ENCODE measurements at places on chromosomes 16 and 17. TPM values are rescaled to one million over a fixed set of nuclear protein-coding genes. Genes with fewer than 3 reads are reported as not detected.

CCL5 gene
- polyA plus RNA-seq: 0.74 TPM

CACNG1 gene
- not detected for polyA plus RNA-seq

MAP2K6 gene
- polyA plus RNA-seq: 7.4 TPM

MAF gene
- polyA plus RNA-seq: 2.5 TPM

KCNH4 gene
- 0.56 TPM for polyA plus RNA-seq

DRC7 gene
- polyA plus RNA-seq: 0.24 TPM

PLD6 gene
- polyA plus RNA-seq: 6.8 TPM

RAB37 gene
- polyA plus RNA-seq: 2.2 TPM

NPIPB6 gene
- 0.12 TPM for polyA plus RNA-seq

TSPOAP1 gene
- polyA plus RNA-seq: 5.3 TPM

NPIPA5 gene
- 3.7 TPM for polyA plus RNA-seq
